ENCODE measurements at places on chromosomes 6 and 20. TPM values are rescaled to one million over a fixed set of nuclear protein-coding genes. Genes with fewer than 3 reads are reported as not detected.
A peak's percentile ranks its signal among the peaks of the same experiment; 100 is the strongest.

GRCh38 chr6:7087491-7087979, 20.2 kb upstream of the RREB1 start:
- no peak for DNase-seq

DNA sequence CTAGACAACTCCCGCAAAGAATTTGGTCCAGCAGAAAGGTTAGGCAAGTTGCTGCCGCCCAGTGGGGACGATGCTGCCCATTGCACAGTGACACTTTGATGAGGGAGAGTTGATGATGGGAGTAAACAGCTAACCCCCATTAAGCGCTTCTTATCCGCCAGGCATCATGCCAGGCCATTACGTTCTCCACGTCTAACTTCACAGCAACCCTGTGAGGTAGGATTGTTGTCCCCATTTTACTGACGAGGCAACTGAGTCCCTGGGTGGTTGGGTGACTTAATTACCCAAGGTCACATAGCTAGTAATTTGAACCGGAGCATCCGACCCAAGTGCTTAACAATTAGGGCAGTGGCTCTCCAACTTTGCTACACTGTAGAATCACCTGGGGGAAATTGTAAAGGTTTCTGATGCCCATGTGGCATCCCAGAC, 738 bp downstream of the RALGAPB start:
- DNase-seq: peak; percentile 41

GRCh38 chr6:65787787-65788186, 80.8 kb upstream of the EYS start:
- DNase-seq: no peak

DNA sequence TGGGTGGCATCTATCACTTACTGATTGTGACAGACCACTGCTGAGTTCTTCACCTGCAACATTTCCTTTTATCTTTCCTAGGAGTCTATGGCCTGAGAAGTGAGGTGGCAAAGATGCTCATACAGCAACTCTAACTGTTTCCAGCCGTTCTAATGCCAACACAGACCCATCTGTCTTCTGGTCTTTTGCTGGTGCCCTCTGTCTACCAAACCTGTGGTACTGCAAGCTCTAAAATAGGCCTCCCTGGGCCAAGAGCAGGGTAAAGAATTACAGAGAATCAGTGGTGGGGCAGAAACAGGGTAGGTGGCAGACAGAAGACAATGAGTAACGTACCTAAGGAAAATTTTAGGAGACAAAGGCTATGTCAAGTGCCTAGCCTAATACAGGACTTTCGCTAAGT, 611.0 kb upstream of the FLRT3 start:
- DNase-seq: no peak

- no peak for DNase-seq
These were observed 82.9 kb downstream of the KIF6 start for GRCh38 chr6:39642270-39642669.

DNA sequence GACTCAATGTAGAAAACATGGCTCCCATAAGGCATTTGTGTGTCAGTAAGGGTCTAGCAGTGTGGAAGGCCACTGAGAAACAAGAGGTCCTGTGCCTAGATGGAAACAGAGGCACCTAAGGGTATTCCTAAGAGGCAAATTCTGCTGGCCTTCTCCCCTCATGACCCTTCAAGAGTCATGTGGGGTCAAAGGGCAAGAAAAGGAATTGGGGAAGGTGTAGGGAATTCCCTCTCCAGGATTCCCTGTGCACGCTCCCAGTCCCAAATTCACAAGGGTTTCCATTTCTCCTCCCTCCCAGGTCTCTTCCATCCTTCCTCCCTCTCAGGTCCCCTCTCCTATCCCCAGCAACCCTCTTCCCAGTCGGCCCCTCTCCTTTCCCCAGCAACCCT, 568 bp downstream of the AGPAT1 start:
- DNase-seq: no peak

GRCh38 chr6:77455271-77455670, 8.0 kb downstream of the HTR1B start:
- no peak for DNase-seq

- no peak for DNase-seq
These were observed 42.4 kb downstream of the PLAGL1 start for GRCh38 chr6:143965503-143966171.

DNA sequence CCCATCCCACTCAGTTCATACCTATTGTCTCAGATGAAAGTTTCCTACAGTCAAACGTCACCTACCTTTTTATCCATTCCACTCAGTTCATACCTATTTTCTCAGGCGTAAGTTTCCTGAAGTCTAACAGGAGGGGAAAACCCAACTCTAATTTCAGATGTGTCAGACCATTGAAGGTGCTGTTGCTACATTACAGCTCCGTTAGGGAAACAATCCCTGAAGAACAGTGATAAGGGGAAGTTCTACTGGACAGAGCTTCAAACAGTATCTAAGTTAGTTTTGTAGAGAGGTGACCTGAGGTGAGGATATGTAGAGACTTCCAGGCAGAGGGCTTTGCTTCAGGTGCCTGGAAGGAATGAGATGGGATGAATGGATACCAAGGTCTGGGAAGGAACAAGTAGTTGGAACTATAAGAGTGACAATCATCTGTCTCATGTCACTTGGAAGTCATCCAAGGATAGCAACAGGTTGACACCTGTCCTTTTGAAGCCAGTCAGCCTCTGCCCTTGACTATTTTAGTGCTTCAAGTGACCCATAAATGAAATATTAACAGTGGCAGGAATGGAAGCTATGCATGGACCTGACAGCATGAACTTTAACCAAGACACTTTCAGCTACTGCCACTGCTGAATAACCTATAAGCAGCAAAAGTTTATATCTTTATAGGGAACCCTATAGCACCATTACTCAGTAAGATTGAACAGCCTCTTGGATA, 191.6 kb upstream of the MOCS1 start:
- DNase-seq: no peak

DNA sequence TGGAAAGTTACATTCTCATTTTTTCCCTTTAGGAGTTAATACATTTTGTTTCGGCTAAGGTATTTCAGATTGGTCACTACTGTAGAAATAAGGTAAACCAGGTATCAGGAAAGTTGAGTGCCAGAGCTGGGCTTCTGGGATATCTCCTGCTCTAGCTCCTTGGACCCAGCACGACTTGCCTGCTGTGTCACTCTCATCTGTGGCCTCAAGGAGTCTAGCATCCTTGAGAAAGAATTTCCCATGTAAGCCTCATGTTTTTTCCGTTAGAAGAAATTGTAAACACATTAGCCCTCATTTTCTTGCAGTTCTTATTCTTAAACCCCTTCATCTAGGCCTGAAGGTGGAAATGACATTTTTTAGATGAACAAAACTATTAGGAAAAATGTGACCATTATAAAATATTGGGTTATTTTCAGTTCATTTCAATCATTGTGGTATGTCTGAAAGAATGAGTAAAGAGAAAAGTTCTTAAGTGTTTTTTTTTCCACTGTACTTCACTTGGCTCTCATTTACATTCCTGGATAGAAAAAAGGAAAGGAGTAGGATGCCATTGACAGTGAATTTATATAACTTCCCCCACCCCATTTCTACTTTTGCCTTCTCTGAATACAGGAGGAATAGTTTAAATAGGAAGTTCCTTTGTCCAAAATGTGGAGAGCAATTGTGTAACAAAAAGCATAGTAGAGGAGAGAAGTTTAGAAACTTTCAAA, 46.7 kb downstream of the CD2AP start:
- no peak for DNase-seq

DNA sequence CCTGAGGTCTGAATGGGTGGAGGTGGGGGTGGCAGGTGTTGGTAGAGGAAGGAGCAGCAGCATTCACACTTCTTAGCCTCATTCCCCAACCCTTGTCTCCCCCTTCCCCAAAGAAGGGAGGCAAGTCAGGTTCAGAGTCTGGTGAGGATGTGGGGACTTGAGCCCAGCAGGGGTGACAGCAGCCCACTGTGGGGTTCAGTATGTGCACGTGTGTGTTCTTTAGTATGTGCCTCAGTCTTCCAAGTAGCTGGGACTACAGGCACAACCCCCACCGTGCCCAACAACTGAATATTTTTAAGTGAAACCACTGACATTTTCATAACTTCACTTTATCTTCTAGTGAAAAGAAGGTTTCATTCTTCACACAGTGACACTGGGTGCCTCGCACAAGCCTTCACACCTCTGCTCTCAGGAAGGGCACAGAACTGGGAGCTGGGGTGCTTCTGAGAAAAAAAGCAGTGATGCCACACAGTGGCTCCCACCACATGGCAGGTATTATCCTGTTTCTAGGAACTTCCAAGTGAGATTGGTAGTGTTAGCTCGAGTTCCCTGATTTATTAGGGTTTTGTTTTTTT, 33.4 kb upstream of the PRELID3B start:
- no peak for DNase-seq

DNA sequence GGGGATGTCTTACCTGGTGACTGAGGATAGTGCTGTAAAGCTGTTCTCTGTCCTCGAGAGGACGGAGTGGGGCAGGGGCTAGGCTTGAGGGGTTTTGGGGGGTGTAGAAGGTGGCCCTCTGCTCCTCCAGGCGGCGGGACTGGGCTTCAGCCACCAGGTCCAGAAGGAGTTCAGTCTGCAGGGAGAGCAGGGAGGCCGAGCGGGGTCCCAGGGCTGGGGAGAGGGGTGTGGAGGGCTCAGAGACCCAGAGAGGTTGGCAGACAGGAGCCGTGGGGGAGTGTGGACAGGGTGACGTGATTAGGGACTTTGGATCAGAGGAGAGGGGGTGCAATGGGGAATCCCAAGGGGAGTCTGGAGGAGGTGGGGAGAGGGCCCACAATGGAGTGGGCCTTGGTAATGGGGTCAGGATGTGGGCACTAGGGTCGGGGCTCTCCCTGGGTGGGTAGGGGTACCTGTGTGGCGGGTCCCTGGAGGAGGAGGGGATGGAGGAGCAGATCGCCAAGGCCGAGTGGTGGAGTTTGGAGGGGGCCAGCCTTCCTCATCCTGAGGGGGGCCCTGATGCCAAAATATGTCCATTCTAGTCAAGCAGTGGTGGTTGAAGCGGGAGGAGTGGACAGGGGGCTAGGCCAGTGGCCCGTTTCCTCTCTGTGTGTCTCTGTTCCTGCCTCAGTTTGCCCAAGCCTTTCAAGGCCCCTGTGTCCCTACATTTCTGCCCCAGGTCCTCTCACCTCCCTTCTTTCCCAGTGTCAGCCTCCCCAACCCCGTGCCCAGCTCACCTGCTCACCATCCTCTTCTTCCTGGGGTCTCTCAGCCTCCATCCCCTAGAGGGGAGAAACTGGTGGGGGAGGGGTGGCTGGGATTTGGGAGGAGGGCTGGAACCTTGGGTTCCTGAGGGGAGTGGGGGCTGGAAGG, 491 bp downstream of the GPSM3 start:
- no peak for DNase-seq

DNA sequence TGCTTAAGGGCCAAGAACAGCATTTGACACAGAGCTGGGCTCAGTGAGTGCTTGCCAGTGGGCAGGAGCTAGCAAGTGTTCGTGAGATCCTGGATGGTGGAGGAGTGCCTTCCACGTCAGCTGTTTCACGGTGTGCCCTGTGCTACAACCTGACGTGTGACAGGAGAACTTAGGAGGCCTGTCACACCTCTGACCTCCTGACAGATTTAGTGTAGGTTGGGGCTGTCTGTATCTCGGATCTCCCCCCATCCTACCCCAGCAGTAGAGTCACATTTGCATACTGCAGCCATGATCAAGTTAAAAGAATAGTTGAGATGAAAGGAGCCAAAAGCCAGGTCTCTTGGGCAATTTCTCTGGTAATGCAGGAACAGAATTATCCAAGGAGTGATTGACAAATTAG, 200.8 kb upstream of the CHD6 start:
- DNase-seq: no peak

- no peak for DNase-seq
These were observed 8.2 kb downstream of the NDUFAF5 start for GRCh38 chr20:13793001-13793400.

GRCh38 chr6:37614059-37614458, 83.6 kb downstream of the MDGA1 start:
- DNase-seq: no peak

DNA sequence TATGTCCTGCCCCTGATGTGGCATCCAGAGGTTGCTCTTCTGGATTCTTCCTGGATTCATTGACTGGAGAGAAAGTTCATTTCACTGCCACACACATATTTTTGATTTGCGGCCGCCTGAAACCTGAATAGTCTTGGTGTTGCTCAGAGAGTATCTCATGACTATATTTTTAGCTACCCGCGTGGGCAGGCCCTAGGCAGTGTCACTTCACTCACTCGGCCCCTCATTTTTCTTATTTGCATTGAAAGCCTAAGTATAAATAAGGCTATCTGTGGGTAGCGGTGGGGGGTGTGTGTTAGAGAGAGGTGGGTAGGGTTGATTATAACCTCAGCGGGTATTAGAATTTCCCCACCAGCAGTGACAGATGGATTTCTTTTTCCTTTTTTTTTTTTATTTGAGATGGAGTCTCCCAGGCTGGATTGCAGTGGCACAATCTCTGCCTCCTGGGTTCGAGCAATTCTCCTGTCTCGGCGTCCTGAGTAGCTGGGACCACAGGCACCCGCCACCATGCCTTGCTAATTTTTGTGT, 113.5 kb downstream of the JARID2 start:
- no peak for DNase-seq

TBXT gene
- not detected for total RNA-seq

YTHDF1 gene
- total RNA-seq: 47.7 TPM

ADAM33 gene
- total RNA-seq: not detected

STX11 gene
- 5.7 TPM for total RNA-seq

TBP gene
- total RNA-seq: 27.2 TPM

TNF gene
- 25.0 TPM for total RNA-seq

LHFPL5 gene
- total RNA-seq: not detected

IP6K3 gene
- total RNA-seq: not detected

CRISP2 gene
- not detected for total RNA-seq

WASF1 gene
- total RNA-seq: 0.70 TPM

BMP6 gene
- total RNA-seq: not detected

RANBP9 gene
- 51.1 TPM for total RNA-seq
